GM10248 (cell line): ENCODE measurements at places on chromosomes 16 and 17.

GRCh38 chr16:81004646-81005353, 1.9 kb downstream of the CMC2 start:
- DNase-seq: peak; percentile 25

- DNase-seq: no peak
Measured at GRCh38 chr17:19331543-19332245, 30.8 kb downstream of the B9D1 start.

- DNase-seq: no peak
Measured at GRCh38 chr16:82384017-82384416, 214.0 kb upstream of the MPHOSPH6 start.

DNA sequence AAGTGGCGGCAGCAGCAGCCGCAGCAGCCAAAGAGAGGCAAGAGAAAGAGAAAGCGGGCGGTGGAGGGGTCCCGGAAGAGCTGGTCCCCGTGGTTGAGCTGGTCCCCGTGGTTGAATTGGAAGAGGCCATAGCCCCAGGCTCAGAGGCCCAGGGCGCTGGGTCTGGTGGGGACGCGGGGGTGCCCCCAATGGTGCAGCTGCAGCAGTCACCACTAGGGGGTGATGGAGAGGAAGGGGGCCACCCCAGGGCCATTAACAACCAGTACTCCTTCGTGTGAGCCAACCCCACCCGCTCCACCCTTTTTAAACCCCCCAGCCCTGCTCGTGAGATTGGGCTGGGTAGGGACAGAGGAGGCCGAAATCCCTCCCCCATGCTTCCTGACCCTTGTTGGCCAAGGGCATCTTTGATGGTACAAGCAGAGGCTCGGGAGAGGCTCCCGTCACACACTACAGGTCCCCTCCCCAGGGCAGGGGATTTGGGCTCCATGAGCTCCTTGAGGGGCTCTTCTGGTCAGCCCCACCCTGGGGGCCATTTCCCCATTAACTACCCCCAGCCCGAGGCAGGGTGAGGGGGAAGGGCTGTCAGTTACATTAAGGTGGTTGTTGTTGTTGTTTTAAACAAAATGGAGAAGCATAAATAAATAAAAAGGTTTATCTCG, 4.6 kb upstream of the ATP2A1 start:
- peak; percentile 74 for DNase-seq

DNA sequence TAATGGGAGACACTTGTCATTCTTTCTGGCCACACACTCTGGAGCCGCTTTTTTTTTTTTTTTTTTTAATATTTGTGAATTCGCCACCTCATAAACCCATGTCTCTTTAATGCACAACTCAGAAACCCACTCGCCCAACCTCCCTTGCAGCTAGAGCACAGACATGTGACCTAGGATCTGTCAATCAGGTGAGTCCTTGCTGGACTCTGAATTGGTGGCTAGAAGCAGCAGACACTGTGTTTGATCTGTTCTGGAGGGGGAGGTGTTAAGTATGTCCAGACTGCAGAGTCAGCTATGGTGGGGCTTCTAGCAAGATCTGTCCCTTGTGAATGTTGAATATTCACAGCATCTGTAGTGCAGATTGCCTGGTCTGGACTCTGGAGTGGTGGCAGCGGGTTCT, 112.1 kb downstream of the PRKCB start:
- DNase-seq: no peak

DNA sequence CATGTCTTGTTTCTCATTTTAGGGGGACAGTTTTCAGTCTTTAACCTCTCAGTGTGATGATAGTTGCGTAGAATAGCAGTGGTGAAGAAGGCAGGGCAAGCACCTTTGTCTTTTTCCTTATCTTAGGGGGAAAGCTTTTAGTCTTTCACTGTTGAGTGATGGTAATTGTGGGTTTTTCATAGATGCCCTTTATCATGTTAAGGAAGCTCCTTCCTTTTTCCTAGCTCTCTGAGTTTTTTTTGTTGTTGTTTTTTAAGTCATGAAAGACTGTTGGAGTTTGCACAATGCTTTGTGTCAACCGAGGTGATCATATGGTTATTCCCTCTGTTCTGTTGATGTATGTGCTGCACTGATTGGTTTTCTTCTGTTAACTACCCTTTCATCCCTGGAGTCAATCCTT, 15.7 kb downstream of the NOL11 start:
- DNase-seq: no peak

DNA sequence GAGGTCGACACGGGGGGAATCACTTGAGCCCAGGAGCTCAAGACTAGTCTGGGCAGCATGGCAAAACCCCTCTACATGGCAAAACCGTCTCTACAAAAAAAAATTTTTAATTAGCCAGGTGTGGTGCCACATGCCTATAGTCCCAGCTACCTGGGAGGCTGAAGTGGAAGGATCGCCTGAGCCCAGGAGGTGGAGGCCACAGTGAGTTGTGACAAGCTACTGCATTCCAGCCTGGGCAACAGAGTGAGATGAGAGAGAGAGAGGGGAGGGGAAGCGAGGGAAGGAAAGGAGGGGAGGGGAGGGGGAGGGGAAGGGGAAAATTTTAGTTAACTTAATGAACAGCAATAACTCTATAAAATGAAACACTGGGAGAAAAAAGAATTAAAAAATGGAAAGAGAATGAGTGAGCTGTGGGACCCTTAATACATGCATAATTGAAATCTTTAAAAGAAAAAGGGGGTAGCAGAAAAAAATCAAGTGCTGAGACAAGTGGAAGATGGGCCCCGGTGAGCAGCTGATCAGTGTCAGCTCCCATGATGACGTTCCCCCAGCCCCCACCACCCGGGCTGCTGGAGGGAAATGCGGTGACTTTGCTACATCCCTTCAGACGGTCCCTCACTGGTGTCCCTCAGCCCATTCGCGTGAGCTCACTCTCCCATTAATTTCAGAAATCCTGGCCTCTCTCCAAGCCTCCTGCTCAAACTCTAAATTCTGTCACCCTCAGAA, 2.7 kb downstream of the ASGR2 start:
- DNase-seq: no peak

- DNase-seq: no peak
Measured at GRCh38 chr16:48408688-48409087, 23.5 kb upstream of the SIAH1 start.

GRCh38 chr16:85167589-85168537, 55.6 kb upstream of the CIBAR2 start:
- no peak for DNase-seq

DNA sequence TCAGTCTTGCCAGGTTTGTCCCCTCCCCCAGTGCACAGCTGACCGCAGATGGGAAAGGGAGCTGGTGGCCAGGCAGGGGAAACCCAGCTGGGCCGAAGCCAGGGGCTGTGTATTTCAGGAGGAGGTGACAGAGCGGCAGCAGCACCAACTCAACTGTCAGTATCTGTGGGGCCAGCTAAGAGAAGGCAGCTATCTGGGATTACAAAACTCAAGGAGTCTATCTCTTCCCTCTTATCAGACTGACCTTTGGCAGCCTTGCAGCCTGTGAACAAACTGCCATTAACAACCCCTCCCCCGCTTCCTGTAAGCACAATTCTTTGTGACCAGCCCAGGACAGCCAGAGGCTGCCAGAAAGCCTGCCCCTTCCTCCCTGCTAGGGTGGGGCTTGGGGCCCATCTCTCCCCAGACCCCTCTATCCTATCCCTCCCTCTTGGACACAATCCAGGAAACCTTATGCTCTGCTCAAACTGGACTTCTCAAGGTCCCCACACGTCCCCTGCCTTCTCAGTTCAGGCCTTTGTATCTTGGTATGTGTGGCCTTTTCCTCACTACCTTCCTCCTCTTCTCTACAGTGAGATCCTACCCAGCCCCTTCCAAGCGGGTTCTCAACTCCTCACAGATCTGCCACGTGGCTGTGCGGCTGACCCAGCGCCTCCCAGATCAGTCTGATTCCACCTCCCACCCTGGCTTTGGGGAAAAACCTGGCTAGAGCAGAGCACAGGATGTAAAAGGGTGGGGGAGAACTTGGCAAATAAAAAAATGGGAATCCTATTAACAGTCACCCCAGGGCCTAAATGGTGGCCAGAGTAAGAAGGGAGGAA, 10.5 kb downstream of the ST3GAL2 start:
- DNase-seq: peak; percentile 68

DNA sequence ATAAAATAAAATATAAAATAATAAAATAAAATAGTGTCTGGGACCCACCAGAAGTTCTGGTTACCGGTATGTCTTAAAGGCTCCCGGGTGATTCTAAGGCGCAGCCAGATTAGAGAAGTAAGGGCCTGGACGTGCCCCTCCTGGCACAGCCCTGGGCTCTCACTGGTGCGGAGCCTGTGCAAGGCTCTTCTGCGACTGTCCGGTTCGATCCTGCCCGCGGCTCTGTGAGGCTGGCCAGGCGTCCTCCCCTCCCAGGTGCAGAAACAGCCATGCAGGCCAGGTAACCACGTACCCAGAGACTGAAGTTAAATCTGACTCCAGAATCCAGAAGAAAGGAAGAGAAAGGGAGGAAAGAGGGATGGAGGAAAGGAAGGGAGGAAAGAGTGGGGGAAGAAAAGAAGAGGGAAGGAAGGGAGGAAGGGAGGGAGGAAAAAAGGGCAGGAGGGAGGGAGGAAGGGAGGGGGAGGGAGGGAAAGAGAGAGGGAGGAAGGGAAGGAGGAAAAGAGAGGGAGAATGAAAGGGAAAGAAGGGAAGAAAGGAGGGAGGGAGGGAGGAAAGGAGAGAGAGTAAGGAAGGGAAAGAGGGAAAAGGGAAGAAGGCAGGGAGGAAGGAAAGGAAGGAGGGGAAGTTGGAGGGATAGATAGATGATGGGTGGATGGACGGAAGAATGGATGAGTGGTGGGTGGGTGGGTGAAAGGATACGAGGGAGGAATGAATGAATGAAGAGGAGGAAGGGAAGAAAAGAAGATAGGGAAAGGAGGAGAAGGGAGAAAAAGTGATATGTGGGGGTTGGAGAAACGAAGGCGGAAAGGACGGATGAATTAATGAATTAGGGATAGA, 42.3 kb downstream of the C16orf82 start:
- DNase-seq: no peak

DNA sequence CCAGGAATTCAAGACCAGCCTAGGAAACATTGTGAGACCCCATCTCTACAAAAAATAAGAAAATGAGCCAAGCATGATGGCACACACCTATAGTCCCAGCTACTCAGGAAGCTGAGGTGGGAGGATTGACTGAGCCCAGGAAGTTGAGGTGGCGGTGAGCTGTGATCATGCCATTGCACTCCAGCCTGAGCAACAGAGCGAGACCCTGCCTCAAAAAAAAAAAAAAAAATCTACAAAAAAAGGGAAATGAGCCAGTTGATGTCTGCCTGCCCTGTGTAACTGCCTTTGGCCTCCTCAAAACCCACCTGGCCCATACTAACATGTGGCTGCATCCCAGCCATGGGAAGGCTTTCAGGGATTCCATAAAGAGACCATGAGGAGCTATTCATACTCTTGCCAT, 4.5 kb downstream of the RANBP10 start:
- no peak for DNase-seq

- no peak for DNase-seq
Measured at GRCh38 chr17:29177871-29178749, 2.1 kb downstream of the MYO18A start.

GRCh38 chr17:6675201-6675825, 23.8 kb downstream of the C17orf100 start:
- DNase-seq: no peak

DNA sequence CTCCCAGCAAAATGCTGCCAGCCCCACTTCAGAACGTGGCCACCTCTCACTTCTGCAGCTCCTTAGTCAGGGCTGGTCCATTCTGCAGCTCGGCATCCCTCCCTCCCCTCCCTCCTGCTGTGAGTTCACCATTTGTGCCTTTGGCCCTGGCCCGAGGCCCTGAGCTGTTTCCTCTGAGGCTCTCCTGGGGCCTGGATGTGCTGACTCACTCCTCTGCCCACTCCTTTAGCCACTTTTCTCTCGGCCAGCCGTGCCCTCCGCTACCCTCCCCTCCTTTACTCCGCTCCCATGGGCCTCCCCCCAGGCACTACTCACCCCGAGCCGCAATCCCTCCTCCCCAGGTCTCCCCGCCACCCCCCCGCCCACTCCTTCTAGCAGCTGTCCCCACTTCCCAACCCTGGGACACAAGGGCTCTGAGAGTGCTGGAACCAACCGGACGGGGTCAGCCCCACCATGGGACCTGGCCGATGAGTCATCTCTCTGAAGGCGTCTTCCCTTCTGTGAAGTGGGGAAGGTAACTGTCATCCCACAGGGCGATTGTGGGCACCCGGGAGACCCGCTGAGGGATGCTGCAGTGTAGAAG, 11.5 kb downstream of the KCNG4 start:
- DNase-seq: no peak

DNA sequence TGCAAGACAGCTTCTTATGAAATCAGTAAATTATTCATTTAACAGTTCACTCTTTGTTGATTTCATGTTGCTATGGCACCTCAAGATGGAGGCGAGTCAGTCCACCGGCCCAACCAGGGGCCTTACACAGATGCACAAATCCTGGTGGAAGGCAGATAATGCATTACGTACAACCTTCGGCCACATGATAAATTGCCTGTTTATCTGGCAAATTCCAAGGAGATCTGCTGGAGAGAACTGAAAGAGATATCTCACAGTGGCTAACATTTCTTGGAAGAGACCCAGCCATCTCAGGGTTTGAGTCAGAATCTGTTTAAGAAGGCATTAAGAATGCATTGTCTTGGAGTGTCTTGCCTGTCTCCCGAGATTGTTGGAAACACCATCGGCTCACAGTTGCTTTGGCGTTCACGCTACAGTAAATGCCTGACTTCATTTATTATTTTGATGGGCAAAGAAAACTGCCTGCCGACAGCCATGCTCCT, 225.6 kb downstream of the MSI2 start:
- no peak for DNase-seq

DNA sequence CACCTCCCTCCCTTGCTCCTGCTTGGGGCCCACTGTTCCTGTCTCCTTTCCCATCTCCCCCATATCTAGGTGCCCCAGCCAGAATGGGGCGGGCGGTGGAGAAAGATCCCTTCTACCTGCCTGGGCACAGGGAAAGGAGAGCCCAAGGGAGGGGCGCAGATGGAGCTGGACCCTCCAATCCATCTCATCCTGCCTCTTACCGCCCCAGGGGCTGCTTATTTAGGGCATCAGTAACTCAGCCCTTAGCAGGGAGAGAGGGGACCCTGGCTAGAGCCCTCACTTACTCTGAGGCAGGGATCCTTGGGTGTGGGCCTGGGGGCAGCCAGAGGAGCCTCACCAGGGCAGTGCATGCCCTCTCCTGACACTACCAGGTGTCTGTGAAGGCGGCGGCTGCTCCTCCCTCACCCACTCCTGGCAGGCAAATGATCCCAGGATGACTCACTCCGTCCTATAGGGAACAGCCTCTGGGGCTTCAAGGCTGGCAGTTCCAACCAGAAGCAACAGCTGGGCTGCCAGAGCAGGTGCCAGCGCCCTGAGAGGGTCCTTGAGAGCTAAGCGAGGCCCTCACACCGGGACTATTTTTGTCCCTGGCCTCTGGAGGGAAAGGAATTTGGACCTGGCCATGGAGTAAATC, 16.3 kb upstream of the BCAR1 start:
- no peak for DNase-seq

GRCh38 chr17:36151891-36152638, 24.4 kb downstream of the TBC1D3B start:
- no peak for DNase-seq

- no peak for DNase-seq
Measured at GRCh38 chr16:88282564-88283395, 100.0 kb upstream of the ZNF469 start.

GRCh38 chr16:72291121-72291520, 119.2 kb upstream of the PMFBP1 start:
- DNase-seq: no peak
